ENCODE measurements at places on chromosomes 2 and 18. TPM values are rescaled to one million over a fixed set of nuclear protein-coding genes. Genes with fewer than 3 reads are reported as not detected.

UPP2 gene
- total RNA-seq: not detected

STEAP3 gene
- total RNA-seq: 53.1 TPM

TANC1 gene
- 23.2 TPM for total RNA-seq

TSGA10 gene
- total RNA-seq: 1.6 TPM

PTRHD1 gene
- 60.7 TPM for total RNA-seq

IFIH1 gene
- 6.3 TPM for total RNA-seq

CCDC68 gene
- total RNA-seq: 1.0 TPM

DUSP2 gene
- total RNA-seq: 2.1 TPM

BUB1 gene
- total RNA-seq: 5.5 TPM

TXNDC2 gene
- 0.13 TPM for total RNA-seq

CROCC2 gene
- total RNA-seq: not detected

CDH20 gene
- total RNA-seq: 1.3 TPM

ALKAL2 gene
- 0.25 TPM for total RNA-seq

COBLL1 gene
- total RNA-seq: 17.3 TPM

OTX1 gene
- 0.16 TPM for total RNA-seq

E2F6 gene
- 6.5 TPM for total RNA-seq

IMPA2 gene
- total RNA-seq: 141 TPM

ASPRV1 gene
- not detected for total RNA-seq

ELOA2 gene
- not detected for total RNA-seq

OXER1 gene
- 0.16 TPM for total RNA-seq

XIRP2 gene
- total RNA-seq: not detected

AGXT gene
- not detected for total RNA-seq

PTGR3 gene
- 10.0 TPM for total RNA-seq

ANKRD30B gene
- total RNA-seq: not detected

FBXO36 gene
- total RNA-seq: 3.4 TPM

NPPC gene
- total RNA-seq: 0.76 TPM

CHRNG gene
- not detected for total RNA-seq

PDE6D gene
- total RNA-seq: 23.2 TPM

INO80D gene
- 6.0 TPM for total RNA-seq

Data from mesangial cell (primary cell).